Adrenal gland (tissue), 19 donors: ENCODE measurements at places on chromosomes 16 and 17. TPM values are rescaled to one million over a fixed set of nuclear protein-coding genes. Genes with fewer than 3 reads are reported as not detected.

DNA sequence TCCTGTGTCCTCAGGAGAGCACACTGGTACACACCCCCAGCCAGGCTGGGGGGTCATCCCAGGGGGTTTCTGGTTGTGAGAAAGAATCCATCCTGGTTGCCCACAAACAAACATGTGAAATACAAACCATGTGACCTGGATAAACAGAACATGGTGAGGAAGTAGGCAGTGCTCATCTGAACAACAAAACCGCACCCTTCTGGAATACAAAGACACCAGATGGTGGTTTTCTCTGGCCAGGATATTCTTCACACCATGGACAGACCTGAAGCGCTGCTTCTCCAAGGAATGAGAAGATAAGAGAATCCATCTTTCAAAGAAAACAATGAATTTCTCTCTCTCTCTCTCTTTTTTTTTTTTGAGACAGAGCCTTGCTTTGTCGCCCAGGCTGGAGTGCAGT is 302.3 kb downstream of the SLC39A11 start:
- no peaks in the 10 kb centered on the region for H3K36me3 ChIP-seq
- H3K27me3 ChIP-seq = no peaks in the 10 kb centered on the region
- no peak overlapping the region for H3K27ac ChIP-seq
- H3K4me3 ChIP-seq = no peak overlapping the region
- H3K4me1 ChIP-seq = no peaks in the 10 kb centered on the region

GRCh38 chr16:79986352-79986751 is 385.8 kb upstream of the MAF start:
- H3K36me3 ChIP-seq = no peaks in the 10 kb centered on the region
- H3K4me1 ChIP-seq = no peaks in the 10 kb centered on the region
- no peak overlapping the region for H3K4me3 ChIP-seq
- H3K27me3 ChIP-seq = no peaks in the 10 kb centered on the region
- H3K27ac ChIP-seq = no peak overlapping the region
- DNase-seq = no peak

GRCh38 chr17:60390186-60390585 is 1.7 kb downstream of the USP32 start:
- DNase-seq = peak; percentile 45
- no peak overlapping the region for H3K27ac ChIP-seq
- H3K4me1 ChIP-seq = no peaks in the 10 kb centered on the region
- H3K36me3 ChIP-seq = no peaks in the 10 kb centered on the region
- no peaks in the 10 kb centered on the region for H3K27me3 ChIP-seq

GRCh38 chr17:13429201-13429600 is 172.5 kb downstream of the HS3ST3A1 start:
- H3K36me3 ChIP-seq = no peaks in the 10 kb centered on the region
- H3K4me1 ChIP-seq = no peaks in the 10 kb centered on the region
- peak; percentile 16 for DNase-seq
- H3K4me3 ChIP-seq = no peak overlapping the region
- H3K27me3 ChIP-seq = no peaks in the 10 kb centered on the region

GRCh38 chr17:18185391-18185790 is 1.8 kb downstream of the ALKBH5 start:
- H3K4me3 ChIP-seq = peak overlapping the region; percentile 85
- H3K36me3 ChIP-seq = no peaks in the 10 kb centered on the region
- peaks cover 59% of the 10 kb centered on the region for H3K4me1 ChIP-seq
- H3K27me3 ChIP-seq = no peaks in the 10 kb centered on the region

GRCh38 chr16:12798171-12798570 is 5.5 kb downstream of the CPPED1 start:
- no peak overlapping the region for H3K4me3 ChIP-seq
- H3K36me3 ChIP-seq = no peaks in the 10 kb centered on the region
- no peak overlapping the region for H3K27ac ChIP-seq

DNA sequence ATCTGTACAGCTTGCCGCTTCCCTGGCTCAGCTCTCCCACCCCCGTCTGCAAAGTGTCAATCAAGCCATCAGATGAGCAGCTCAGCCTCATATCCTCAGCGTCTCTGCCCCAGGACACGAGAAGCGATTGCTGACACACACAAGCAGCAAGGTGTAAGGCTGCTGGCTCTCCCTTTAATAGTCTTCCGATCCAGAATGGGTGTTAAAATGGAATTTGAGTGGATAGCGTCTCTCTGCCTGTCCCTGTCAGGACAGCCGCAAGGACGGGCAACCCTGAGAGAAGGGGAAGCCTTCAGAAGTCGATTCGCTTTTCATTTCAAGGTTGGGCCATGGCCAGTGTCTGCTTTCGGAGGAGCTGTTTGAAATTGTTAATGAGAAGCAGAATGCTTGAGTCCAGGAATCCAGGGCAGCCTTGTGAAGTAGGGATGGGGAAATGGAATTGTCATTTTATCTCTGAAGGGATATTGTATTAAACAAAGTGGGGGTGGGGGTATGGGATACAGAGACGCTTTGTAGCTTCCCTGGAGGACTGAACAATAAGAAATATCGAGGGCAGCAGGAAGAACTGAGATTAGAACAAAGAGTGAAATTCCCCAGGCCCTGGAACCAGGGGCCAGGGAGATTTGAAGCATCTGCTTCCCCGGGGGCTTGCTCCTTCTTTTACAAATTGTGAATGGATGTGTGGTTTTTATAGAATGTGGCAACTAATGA is 4.7 kb upstream of the PIPOX start:
- H3K4me1 ChIP-seq = peaks cover 8% of the 10 kb centered on the region
- DNase-seq = no peak
- H3K4me3 ChIP-seq = no peak overlapping the region

DNA sequence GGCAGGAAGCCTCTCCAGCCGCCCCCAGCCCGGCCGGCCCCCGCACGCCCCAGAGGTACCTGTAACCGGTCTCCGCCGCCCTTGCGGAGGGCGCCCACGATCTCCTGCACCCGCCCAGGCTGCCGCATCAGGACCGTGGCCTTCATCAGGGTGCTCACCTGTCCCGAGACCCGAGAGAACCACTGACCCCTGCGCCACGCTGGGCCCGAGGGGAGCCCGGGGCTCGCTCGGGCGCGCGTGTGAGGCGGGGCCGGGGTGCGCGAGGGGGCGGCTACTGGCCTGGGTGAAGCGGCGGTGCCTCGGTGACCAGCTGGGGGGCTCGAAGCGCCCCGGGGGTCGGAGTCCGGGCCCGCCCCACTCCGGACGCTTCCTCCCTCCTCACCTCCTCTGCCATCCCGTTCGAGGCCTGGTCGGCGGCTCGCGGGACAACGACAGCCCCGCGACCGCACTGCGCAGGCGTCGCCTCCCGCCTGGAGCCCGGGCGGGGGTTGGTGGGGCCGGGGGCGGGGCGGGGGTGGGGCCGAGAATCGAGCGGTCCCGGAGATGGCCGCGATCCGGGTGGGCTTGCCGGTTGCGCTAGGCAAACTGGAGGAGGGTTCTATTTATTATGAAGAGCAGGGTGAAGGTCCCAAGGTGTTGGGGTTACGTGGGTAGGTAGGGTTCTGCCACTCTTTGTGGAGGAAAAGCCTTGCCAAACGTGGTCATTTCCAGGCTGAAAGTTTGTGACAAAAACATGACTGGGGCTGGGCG is at the start of gene NT5C3B:
TSS of gene NT5C3B (minus strand) at position 433 of the 750 bp plus-strand sequence. CDS start at position 394, 39 bp downstream.
- H3K4me3 ChIP-seq = peak within 1 kb of the TSS; percentile 84
- DNase-seq = peak; percentile 62
- H3K4me1 ChIP-seq = peaks cover 15% of the 10 kb centered on the region
- H3K27ac ChIP-seq = no peak within 1 kb of the TSS

GRCh38 chr17:2123375-2124251 is 68.7 kb downstream of the HIC1 start:
- peak overlapping the region; percentile 83 for H3K27ac ChIP-seq
- peaks cover 25% of the 10 kb centered on the region for H3K4me1 ChIP-seq
- no peaks in the 10 kb centered on the region for H3K27me3 ChIP-seq
- no peaks in the 10 kb centered on the region for H3K36me3 ChIP-seq
- DNase-seq = peak; percentile 72
- no peak overlapping the region for H3K4me3 ChIP-seq

The KRT32 gene
- polyA plus RNA-seq = not detected

The SLC13A2 gene
- polyA plus RNA-seq = 0.05 TPM

The LCMT1 gene
- polyA plus RNA-seq = 44.4 TPM
